ENCODE measurements at places on chromosomes 7 and 10.

DNA sequence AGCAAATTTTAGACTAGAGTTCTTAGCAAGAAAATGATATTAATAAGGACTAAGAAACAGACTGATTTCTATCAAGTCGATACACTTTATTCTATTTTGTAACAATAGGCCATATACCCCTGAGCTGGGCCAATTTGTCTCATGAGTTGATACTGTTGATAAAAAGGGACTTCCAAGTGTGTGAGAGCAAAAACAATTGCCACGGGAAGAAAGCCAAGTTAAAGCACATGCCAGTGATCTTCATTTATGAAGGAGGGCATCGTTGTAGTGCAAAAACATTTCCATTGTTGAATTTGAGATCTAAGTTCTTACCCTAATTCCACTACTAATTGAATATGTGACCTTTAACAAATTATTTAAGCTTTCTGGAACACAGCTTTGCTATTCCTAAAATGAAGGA, 119.9 kb downstream of the CNOT4 start:
- no peak for DNase-seq

DNA sequence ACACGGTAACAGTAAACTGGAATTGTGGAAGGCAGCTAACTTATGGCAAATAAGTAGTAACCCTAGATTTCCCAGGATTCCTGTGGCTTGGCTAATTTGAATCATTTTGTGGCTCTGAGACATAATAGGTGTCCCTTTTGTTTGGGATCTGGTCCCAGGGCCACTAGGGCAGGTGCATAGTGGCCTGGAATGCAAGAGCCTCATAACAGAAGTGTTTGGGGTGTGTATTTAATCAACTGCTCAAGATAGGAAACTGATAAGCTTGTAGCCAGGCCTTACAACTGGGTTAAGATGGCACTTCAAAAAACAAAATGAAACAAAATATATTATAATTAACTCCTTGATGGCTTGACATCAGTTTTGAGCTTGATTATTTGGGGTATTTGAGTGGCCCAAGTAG, 541.8 kb downstream of the ETV1 start:
- DNase-seq: no peak

GRCh38 chr7:107696330-107696946, 35.8 kb downstream of the SLC26A4 start:
- DNase-seq: no peak

DNA sequence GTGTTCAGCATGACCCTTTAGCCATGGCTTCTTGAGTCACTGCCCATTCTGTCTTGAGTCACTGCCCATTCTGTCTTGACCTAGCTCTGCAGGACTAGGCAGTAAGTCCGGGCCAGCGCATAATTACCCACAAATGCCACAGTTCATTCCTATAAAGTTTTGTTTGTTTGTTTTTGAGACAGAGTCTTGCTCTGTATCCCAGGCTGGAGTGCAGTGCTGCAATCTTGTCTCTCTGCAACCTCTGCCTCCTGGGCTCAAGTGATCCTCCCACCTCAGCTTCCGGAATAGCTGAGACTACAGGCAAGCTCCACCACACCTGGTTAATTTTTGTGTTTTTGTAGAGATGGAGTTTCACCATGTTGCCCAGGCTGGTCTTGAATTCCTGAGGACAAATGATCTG, 32.7 kb upstream of the TARP start:
- DNase-seq: no peak

DNA sequence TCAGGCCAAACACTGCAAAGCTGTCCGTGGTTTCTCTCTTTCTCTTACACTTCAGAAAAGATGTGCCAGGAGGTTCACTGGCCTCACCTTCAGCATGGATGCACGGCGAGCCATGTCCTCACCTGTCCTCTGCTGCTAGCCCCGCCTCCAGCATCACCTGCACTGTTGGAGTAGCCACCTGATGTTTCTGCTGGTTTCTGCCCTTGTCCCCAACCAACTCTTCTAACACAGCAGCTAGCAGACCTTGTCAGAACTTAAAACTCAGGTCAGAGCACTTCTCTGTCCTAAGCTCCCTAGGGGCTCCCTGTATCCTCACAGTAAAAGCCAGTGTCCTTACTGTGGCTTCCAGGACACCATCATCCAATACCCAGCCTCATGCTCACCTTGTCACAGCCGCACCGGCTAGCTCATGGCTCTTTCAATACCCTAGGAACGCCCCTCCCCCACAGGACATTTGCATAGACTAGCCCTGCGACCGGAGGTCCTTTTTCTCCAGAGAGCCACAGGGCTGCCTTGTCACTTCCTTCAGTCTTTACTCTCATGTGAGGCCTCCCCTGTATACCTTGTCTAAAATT, 15.2 kb downstream of the PALD1 start:
- DNase-seq: peak; percentile 87

DNA sequence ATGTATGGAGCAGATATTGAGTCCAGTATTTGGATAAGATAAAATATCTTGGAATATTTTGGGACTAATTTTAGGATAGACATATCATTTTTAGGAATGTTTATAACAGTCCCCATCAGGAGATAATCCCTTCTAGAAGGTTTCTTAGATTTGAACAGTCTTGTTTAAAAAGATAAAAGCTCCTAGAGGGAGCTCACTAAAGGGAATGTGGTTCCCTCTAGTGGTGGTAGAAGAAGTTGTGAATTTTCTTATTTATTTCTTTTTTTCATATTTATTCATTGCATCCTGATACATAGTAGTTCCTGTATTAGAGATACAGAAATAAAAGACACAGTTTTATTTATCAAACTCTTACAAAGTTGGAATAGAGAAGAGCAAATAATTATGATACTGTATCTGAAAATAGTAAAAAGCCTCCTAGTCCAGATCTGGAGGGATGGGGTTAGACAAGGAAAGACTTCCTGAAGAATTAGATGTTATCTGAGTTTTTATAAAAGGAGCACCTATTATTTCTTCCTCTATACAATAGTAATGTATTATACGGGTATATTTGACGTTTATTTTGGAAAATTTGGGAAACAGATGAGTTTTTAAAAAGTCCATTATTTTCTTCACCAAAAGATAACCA, 24.5 kb upstream of the KLF14 start:
- DNase-seq: no peak

GRCh38 chr7:15602236-15602635, 40.4 kb upstream of the AGMO start:
- DNase-seq: no peak

DNA sequence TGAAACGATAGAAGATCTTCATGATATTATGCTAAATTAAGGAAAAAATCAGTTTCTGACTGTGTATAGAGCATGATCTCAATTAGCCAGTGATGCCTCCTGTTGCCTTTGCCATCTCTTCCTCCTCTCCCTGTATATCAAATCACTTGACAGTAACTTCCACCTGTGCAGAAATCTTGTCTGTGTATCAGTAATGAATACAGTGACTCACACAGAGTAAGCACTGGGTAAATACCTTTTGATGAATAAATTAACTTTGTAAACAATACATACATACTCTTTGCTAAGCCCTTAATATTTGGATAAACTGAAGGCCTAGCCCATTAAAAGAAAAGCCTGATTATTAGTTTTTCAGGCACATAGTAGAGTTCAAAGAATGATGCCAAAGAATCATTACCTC, 610.6 kb upstream of the NRP1 start:
- DNase-seq: no peak

DNA sequence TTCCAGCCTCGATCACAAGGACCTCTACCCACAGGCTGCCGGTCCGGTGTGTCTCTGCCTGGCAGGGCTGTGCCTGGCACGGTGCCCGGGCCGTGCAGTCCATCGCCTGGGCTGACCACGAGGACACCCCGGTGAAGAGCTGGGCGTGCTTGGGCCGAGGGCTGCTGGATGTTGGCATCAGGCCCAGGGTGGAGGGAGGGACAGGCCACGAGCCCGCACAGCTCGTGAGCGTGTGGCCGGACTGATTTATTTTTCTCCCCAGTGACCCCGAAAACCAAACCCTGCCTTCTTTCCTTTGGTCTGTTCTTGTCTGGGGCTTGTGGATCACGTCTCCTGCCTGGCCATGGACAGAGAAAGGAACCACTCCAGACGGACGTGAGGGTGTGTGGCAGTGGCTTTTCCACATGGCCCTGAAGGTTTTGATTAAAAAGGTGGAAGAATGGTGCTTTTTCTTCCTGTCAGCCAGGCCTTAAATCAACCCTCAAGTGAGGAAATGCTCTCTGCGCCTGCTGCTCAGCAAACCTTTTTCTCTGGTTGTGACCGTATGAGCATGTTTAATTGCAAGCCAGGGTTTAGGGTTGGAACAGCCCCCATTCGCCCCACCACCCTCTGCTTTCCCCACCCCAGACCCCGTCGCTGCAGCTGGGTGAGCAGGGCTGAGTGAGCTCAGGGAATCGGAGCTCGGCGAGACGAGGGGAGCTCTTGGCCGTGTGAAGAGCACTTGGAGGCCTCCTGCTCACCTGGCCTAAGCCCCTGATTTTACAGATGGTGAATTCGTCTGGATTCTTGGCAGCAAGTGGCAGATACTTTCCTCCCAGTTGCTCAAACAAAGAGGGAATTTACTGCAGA, 130.1 kb downstream of the RGS10 start:
- peak; percentile 30 for DNase-seq

GRCh38 chr7:13072014-13072413, 384.6 kb downstream of the ARL4A start:
- no peak for DNase-seq

- no peak for DNase-seq
Observed at GRCh38 chr10:74988054-74988775, 123.2 kb upstream of the SAMD8 start.

GRCh38 chr10:124577651-124578050, 116.0 kb downstream of the LHPP start:
- DNase-seq: no peak

GRCh38 chr7:70595755-70596597, 536.0 kb upstream of the GALNT17 start:
- peak; percentile 40 for DNase-seq

DNA sequence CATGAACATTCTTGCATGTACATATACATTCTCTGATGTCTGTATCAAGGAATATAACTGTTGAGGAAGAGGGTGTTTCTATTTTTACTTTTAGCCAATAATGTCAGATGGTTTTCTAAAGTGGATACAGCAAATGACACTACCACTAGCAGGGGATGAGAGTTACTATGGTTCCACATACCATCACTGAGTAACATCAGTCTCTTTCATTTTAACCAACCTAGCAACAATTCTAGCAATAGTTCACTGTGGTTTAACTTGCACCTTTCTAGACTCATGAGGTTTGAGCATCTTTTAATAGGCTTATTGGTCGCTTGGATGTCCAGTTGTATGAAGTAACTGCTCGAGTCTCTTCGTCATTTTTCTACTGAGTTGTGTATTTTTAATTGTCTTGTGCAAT, 68.5 kb upstream of the ZNF746 start:
- DNase-seq: no peak

DNA sequence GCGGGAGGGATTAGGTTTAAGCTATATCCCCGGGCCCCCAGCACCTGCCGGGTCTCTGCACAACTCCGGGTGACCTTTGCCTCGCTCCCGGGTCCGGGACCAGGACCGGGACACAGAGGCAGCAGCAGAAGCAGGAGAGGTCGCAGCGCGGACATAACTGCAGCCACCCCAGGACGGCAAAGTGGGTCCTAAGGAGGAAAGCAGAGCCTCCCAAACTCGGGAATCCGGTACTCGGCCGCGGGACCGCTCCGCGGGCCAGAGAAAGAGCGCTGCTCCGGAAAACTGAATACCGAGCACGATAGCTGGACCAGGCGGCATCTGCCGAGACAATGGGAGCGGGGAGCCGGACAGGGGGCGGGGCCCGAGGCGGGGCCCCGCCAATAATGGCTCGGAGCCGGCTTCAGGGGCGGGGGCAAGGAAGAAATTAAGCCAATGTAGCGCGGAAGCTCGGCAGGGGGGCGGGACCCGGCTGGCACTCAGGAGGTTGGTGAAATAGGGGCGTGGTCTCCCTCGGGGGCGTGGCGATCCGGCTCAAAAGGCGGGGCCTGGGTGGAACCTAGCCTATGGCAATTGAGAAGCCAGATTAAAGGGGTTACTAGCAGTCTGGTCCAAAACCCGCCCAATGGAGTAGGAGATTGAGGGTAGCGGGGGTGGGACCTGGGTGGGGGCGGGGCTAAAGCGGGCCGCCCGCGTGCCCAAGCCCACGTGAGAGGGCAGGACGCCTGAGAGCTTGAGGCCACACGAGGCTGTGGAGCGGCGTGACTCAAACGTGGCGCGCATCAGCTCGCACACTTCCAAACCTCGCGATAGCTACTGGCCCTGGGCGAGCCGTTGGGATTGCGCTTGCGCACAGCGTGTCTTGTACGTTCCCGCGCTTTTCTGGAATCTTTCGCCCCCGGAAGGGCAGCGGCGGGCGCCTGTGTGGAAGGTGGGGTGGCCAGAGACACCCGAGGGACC, at the start of the genes GPC2 and STAG3:
Gene GPC2, minus strand, starts transcription at position 337 of the 957 bp plus-strand sequence. Its CDS starts 182 bp downstream, at position 155.
Gene STAG3, plus strand, starts transcription at position 874 of the 957 bp plus-strand sequence. CDS start 2,639 bp downstream, outside the sequence.
- DNase-seq: peak; percentile 82

DNA sequence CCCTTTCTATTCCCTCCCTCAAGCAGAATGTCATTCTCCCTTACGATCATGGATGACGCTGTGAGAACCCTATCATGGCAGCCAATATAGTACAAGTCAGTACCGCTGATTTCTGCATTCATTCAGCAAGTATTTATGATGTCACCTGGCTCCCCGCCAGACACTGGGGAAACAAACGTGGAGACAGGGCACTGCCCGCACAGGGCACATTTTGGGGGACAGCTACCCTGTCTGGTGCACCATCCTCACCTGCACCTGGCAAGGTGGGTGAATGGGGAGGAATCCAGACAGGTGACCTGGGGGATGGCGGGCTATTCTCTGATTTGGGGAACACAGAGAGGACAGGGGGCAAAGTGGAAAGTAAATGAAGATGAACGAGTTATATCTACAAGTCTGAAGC, 28.4 kb downstream of the MKI67 start:
- DNase-seq: no peak

DNA sequence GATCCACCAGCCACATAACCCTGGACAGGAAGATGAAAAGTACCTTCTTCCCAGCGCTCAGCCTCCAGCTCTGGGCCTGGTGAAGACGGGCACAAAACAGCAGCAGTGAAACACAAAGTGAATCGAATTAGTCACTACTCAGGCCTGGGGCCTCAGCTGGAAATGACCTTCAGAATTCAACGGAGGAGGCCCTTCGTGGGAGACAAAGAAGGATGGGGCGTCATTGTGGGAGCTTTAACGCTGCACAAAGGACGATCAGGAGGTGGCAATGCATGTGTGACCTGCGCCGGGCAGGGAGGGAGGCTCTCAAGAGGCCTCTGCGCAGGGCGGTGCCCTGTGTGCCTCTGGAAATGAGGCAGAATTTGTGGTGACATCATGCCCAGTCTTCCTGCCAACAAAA, 161.9 kb downstream of the DNAJB6 start:
- peak; percentile 12 for DNase-seq

DNA sequence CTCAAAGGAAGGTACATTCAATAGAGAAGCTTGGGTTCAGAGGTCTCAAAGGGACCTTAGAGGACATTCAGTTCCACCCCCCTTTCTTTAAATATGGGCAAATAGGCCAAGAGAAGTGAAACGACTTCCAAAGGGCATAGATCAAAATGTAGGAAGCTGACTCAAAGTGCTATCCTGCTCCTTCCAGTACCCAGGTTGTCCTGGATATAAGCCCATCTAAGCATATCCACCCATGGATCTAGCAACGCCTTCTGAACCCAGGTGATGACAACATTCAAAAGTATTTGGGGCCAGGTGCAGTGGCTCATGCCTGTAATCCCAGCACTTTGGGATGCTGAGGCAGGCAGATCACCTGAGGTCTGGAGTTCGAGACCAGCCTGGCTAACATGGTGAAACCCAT, 5.3 kb downstream of the ATXN7L1 start:
- DNase-seq: no peak
